NCI-H1930 (cell line): ENCODE measurements at places on chromosomes 5 and 9.

GRCh38 chr5:93626801-93627200 lies 43.8 kb downstream of the NR2F1 start:
- DNase-seq = no peak

- DNase-seq = no peak
Observed at GRCh38 chr5:114477816-114478334, 116.0 kb downstream of the KCNN2 start.

GRCh38 chr9:132763574-132763973 lies 93.3 kb downstream of the GTF3C4 start:
- DNase-seq = no peak

GRCh38 chr5:82165740-82166530 lies 112.2 kb downstream of the RPS23 start:
- DNase-seq = peak; percentile 5

DNA sequence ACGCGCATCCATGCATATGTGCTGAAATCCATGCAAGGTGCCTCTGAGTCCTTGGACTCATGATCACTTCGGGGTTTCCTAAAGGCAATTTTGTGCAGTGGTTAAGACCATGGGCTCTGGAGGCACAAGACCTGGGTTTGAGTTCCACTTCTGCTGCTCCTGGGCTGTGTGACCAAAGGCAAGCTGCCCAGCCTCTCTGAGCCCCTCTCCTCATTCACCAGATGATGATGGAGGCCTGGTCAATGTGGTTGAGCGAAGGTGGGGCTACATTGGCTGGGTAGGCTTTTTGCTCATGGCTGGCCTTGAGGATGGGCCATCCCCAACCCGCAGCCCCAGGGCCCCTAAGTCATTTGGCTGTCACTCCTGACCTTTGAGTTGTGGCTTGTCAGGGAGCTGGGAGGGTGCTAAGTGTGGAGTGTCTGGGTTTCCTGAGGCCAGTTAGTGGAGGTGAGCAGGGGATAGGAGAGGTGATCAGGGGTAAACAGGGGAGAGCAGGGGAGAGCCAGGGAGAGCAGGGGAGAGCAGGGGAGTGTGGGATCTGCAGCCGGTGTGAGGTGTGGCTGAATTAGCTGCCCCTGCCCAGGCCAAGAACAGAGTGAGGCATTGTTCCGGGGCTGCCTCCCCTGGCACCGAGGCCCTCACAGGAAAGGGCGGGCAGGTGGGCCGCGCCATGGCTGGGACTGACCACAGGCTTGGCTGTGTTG lies 64.6 kb upstream of the SYNPO start:
- no peak for DNase-seq

DNA sequence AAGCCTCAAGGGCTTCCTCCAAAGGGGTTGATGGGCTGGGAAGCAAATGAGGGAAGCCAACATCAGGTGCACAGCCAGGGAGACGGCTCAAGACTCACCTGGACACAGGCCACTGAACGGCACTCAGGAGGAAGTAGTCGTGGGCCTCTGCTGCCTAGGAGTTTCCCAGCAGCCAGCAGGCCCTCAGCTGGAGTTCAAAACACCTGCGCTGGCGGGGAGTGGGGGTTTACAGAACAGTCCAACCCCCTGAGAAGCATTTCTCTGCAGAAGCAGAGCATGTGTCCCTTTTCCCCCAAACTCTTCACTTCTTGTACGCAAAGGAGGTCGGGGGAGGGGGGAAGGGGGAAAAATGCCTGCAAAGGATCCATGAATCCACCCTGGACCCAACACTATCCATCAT lies 2.3 kb downstream of the WHRN start:
- no peak for DNase-seq

DNA sequence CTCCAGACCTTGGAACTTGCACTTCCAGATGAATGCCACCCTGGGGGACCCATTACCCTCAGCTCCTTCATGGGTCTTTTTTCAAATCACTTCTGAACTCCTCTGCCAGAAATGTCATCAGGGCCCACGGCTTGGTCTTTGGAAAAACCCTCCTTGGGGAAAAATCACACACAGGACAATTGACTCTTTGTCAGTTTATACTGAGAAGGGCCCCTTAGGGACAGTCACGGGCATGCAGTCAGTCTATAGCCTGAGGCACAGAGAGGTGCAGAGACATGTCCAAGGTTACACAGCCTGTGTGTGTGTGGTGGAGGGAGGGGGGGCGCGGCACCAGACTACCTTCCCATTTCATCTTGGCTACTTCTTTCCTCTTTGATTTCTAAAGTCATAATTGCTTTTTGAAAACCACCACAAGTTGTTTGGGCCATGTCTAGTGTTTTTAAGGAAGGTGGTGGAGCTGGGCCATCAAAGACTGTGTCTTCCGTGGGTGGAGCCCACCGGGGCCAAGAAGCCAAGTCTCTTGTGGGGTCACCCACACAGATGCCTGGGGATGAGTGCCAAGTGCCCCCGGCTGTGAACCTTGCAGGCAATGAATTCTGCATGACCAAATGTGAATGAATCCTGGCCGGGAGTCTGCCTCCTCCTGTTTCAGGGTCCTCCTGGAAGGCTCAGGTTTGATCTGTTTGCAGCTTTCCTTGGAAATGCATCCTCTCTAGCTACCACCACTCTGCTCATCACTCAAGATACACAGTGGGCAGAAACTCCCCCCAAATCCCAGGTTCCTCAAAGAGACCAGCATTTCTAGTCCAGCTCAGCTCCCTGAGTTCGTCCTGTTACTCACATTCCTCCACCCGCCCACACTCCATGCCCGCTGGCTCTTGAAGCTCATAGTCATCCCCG lies 200.1 kb upstream of the TBC1D2 start:
- DNase-seq = no peak

- DNase-seq = no peak
Observed at GRCh38 chr5:120231563-120231962, 232.5 kb upstream of the PRR16 start.

GRCh38 chr9:131633491-131634031 lies 88.2 kb downstream of the PRRT1B start:
- DNase-seq = no peak

GRCh38 chr9:89712283-89712682 lies 107.5 kb downstream of the GADD45G start:
- DNase-seq = no peak
